ENCODE measurements at places on chromosomes 3 and 15.

GRCh38 chr15:29194866-29195265 lies 74.8 kb downstream of the NSMCE3 start:
- DNase-seq = no peak

- no peak for DNase-seq
Observed at GRCh38 chr3:196440041-196440537, 7.9 kb upstream of the UBXN7 start.

DNA sequence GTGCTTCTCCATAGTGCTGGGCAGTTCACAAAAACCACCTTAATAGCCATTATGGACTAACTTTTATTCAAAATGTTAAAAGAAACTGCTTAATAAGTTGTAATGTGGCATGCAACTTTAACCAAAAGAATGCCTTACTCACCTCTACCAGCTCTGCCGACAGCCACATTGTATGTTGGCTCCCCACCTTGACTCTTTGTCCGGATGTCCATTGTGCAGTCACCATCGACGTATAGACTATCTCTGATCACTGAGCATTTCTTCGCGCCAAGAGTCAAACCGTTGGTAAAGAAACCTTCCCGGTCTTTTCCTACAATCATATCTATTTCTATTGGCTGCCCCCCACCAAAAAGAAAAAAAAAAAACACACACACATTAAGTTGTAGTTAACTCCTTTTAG lies 2.5 kb downstream of the PFN2 start:
- no peak for DNase-seq

DNA sequence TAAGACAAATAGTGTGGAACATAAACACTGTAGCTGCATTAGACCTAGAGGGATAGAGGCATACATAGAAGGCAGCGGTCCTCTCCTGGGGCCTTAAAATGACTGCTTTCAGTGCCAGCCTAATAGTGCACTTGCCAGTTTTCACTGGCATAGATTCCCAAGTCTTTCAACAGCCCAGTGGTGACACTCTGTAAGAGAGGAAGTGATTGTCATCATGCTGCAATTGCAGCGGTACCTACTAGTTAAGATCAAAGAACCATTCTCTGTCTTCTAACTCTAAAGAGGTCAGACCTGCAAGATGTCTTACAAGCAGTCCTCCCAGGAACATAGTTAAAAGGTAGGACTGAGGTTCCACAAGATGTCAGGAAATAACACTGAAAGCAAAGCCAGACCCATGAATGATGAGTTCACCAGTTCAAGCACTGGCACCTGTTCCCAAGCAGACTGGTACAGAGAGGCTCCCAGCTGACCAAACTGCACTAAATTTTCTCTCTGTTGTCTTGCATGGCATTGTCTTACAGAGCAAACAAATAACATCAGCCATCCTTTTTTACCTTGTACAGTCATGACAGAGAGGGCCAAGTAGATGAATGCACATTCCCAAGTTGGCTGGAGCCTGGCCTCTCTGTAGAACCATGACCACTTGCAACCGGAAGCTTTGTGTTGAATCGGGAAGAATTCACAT lies 100.5 kb upstream of the SKOR1 start:
- no peak for DNase-seq

DNA sequence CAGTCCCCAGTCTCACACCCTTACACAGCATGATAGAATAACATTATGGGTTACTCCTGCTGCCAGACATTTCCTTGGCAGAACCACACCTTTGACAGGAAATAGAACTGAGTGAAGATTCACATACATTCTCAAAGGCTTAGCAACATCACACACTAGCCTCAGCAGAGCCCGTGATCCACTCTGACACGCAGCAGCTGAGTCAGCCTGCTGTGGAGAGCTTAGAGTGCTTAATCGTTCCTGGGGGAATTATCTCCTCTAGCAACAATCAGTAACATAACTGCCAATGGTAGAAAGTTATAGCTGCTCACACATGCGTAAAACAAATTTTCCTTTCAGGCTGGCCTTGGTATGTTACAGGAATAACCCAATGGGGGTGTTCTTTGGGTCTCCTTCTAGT lies 382.1 kb downstream of the GAP43 start:
- no peak for DNase-seq

DNA sequence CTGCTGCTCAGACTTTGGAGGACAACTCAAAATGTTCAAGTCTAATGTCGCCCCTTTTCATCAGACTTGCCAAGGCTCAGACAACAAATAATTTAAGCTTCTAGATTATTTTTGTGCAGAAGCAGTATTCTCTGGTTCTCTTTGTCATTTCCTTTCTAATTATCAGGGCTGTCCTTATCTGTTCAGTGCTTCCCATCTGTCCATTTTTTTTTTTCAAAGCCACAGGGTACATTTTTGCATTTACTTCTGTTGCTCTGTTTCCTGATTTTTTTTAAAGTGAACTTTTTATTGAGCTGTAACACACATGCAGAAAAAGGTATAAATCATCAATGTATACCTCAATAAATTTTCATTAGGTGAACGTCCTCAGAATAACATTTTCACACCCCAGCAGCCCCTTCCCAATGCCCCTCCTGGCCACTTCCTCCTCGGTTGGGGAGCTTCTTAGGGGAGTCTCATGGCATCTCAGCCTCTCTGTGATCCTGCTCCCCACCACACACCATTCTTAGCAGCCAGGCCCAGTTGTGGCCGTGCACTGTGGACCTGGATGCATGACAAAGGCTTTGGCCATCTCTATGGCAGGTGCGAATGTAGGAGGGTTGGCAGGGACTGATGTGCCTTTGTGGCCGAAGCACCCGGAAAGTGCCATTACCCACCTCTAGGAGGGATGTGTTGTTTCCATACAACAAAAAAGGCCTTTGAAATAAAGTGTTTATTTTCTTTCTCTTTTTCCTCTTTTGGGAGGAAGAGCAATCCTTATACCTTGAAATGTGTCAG lies 303.5 kb upstream of the LRRFIP2 start:
- no peak for DNase-seq

DNA sequence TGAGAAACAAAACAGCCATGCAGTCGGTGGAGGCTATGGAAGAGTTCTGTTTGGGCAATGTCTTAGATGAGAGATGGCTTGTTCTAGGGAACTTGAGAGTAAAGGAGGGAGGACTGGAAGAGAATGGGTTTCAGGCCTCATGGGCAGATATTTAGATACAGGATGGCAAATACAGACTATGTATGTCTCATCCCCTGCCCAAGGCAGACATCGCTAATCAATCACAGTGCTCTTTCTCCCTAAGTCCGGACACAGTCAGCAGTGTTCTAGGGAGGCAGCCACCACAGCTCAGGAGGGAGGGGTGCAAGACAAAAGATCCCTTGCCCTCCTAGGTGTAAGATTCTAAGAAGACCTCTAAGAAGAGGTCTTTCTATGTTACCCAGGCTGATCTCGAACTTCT lies 159.3 kb upstream of the TLE3 start:
- no peak for DNase-seq

GRCh38 chr3:116579840-116580239 lies 129.7 kb upstream of the TUSC7 start:
- DNase-seq = no peak

GRCh38 chr15:89034305-89034704 lies 54.0 kb upstream of the ABHD2 start:
- DNase-seq = no peak

GRCh38 chr3:20739814-20740213 lies 553.8 kb upstream of the SGO1 start:
- DNase-seq = no peak

- no peak for DNase-seq
Observed at GRCh38 chr3:151434151-151434890, 26.5 kb downstream of the IGSF10 start.

GRCh38 chr3:81863756-81864155 lies 102.3 kb upstream of the GBE1 start:
- no peak for DNase-seq

GRCh38 chr15:25710184-25710583 lies 152.9 kb downstream of the ATP10A start:
- peak; percentile 32 for DNase-seq

DNA sequence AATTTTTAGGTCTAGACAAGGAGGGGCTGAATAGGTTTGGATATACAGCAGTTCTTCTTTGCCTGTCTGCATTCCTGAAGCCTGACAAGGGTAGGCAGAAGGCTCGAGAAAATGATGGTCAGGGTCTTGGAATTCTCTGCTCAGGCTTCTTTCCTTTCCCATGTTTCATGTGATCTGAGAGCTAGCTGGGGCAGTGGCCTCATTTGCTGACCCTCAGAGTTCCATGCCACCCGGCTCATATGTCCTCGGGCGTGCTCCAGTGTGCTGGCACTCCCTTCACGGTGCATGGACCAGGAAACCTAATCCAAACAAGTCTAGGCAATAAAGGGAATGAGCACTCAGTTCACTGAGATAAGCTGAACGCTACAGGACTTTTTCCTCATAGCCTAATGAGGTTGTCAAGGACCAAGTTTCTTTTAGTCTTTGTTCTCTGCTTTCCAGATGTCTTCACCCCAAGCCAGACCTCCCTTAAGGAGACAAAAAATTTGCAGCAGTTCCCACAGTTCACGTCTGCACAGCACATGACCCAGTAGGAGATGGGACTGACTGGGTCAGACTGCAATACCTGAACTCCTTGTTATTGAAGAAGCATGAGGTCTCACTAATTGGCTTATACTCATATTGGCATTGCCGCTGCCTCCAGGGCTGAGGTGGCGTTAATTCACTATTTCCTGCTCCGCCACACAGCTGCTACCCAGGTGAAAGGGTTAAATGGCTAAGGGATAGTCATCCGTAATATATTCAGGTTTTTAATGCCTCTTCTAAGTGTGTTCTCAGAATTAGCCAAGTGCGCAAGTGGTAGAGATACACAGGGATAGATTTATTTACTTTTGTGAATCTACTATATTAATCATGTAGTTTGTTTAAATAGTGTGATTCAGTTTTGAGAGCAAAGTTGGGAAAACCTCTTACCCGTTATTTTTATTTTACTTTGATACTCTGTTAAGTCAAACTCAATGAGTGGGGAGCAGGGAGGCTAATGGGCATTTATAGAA lies 15.3 kb upstream of the RTP4 start:
- no peak for DNase-seq

- no peak for DNase-seq
Observed at GRCh38 chr15:73794443-73795133, 41.4 kb upstream of the INSYN1 start.

DNA sequence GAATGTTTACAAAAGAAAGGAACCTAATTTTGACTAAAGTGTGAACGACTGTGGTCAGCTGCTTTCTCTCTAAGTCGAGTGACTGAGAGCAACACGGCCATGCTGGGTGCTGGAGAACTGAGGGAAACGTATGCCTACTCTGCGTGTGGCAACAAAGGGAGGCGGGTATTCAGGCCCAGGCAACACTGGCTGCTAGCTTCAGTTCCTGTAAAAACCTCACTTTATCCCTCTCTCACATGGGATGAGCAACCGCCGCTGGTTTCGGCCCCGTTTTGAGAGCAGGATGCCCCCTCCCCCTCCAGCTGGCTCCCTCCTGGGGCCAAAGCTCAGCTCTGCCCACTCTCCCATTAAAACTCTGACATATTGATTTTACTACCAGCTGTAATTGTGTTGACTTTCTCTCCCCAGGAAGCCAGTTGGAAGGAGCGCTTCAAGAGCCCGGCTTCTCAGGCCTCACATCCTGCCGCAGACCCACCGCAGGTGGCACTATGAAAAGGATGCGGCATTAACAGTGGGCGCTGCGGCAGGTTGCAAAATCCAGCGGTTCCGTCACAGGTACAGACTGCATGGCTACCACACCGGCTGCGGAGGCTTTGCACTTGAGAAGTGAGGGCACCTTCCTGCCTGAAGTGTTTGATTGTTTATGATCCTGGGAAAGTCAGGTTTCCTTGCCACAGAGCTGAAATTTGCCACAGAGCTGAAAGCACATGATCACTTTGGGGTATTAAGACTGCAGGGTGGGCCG lies 12.7 kb downstream of the PLXND1 start:
- peak; percentile 19 for DNase-seq

- DNase-seq = no peak
Observed at GRCh38 chr3:38980938-38981337, 70.8 kb downstream of the SCN11A start.

- DNase-seq = no peak
Observed at GRCh38 chr3:76724706-76725105, 315.2 kb upstream of the ROBO2 start.

DNA sequence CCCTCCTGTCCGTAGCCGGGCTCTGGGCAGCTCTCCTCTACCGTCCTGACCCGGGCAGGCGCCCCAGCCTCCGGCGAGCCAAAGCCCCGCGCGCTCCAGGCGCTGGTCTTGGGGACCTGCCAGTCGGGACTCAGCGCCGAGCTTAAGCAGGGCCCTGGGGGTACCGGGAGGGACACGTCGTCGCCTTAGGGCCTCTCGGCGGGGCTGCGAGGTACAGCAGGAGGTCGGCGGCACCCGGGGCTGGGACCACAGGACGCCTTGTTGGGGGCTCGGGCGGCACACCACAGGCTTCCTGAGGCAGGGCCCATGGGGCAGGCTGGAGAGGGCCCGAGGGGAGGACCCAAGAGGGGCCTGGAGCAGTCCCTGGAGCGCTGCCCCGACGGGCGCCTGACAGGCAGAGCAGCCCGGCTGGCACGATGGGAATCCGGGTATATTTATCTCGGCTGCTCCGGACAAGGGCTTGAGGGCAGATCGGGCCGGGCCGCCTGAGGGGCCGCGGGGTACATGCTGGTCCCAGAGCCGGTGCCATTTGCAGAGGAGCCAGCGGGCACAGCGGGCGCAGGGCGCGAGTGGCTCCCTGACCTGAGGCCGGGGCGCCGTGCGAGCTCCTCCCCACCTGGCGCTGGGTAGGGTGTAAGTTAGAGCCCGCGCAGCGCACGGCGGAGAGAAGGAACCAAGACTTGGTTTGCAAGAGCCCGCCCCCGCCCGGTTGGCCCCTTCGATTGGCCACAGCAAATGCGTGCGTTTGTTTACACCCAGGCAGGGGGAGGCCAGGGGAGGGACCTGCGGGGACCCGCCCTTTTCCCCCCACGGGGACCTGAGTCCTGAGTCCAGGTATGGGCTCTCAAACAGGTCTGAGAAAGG lies 574 bp downstream of the SLC38A3 start:
- DNase-seq = peak; percentile 32

DNA sequence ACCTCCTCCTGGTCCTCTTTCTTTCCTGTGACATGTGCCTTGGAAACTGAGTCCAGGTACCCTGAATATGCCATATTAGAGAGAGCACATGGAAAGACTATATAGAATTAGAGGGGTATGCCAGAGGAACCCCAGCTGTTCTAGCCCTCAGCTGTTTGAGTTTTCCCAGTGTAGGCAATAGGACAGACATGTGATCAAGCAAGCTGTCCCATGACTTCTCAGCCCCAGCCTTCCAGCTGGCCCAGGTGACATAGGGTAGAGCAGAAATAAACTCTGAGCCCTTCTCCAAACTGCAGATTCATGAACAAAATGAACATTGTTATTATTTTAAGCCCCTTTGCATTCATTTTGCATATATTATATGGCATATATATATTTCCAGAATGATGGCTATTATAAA lies 118.7 kb downstream of the PPM1L start:
- no peak for DNase-seq

- peak; percentile 29 for DNase-seq
Observed at GRCh38 chr3:69671082-69671952, 67.9 kb upstream of the MITF start.

GRCh38 chr3:196662711-196663571 lies 23.4 kb downstream of the NRROS start:
- no peak for DNase-seq

DNA sequence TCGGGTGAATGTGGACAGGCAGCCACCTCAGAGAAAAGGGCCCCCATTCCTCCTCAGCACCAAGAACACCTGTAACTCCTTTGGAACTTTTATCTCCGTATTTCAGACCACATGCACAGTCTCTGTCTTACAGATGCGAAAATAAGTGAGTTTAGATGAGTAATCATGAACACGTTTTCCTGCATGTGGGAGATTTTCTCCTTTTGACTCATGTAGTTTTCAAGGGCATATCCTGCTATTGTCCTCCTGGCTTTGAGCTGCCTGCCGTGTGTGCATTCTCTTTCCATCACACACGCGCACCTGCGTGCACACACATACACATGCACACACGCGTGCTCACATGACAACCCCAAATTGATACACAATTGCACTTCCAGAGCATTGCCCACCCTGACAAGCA lies 239.2 kb downstream of the GABRG3 start:
- DNase-seq = no peak

Measured in prostate gland (tissue), 2 donors.